AG08396 (cell line): ENCODE measurements at places on chromosomes 2 and 18.

GRCh38 chr18:33928231-33928630 is 296.5 kb downstream of the NOL4 start:
- no peak for DNase-seq

- DNase-seq, result no peak
These were observed 23.9 kb upstream of the GPR155 start for GRCh38 chr2:174510583-174511189.

GRCh38 chr18:45828917-45829811 is 3.7 kb downstream of the SIGLEC15 start:
- DNase-seq, result no peak

DNA sequence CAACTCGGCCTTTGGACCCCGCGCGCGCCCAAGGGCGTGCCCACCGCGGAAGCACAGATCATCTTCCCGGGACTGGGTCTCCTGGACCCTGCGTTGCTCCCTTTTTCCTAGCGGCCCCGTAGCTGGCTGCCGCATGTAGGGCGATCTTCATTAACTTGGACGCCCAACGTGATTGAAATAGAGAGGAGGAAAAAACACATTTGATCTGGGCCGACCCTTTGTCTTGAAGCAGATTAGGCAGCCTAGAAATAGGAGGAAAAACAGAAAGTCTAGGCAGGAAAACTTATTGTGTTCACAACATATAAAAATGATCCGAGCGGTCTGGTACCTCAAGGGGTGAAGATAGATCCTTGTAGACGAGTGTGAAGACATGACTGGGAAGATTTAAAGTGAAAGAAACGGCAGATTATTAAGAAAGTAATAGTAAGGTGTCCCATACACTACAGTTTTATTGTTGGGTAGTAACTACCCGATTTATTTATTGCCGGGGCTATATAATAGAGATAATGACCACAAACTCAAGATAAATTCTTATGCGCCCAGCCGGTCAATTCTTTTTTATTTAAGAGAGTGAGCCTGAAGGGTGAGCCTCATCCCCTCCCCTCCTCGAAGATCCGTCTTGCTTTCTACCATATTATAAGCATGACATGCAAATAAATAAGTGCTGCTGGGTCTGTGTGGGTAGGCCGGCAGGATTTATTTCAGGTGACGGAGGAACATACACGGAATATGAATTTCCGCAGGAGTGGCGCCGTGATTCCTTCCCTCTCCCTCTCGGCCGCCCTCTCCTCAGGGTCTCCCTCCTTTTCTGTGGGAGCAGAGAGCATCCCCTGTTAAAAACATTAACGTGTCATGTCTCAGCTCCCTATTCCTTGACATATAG is 147.4 kb downstream of the MEIS1 start:
- DNase-seq, result peak; percentile 11

DNA sequence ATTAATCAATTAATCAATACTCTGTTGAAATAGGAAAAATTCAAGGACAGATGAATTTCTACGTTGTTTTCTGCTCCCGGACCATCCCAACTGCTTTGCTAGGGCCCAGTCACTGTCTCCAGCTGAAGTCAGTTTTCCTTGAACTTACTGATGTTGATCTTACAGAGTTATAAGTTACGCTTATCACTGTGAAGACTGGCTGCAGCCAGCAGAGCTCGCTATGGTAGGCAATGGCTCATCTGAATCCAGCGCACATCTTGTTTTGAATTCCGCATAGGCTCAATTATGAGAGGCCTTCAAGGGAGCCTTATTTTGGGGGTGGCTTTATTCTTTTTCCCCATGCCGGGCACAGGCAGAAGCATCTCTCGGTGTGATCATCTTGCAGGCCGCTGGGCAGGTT is 2.7 kb downstream of the MC2R start:
- DNase-seq, result no peak

DNA sequence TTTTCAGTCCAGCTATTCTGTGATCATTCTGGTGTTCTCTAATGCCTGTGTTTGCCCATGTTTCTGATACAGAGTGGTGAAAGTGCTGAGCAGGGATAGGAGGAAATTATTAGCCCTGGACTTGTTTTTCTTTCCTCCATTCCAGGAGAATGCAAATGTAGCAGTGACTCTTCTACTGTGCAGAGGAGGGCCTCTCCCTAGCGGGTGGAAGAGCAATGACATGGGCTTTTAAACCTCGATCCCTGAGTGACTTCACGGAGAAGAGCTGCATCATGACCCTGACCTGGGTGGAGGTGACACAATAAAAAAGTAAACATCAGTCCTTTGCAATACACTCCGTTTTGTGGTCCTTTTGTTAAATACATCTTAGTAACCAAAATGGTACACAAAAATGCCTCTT is 68.0 kb upstream of the NETO1 start:
- DNase-seq, result no peak

- peak; percentile 39 for DNase-seq
These were observed 10.8 kb downstream of the SPDYA start for GRCh38 chr2:28821295-28821958.

- DNase-seq, result no peak
These were observed 50.9 kb upstream of the MAPK4 start for GRCh38 chr18:50509012-50509411.

- no peak for DNase-seq
These were observed 68.3 kb upstream of the PGAP1 start for GRCh38 chr2:196994764-196995163.

- DNase-seq, result peak; percentile 55
These were observed 18.9 kb downstream of the STON1 start for GRCh38 chr2:48548840-48549239.
